ENCODE measurements at places on chromosomes 2 and 18. TPM values are rescaled to one million over a fixed set of nuclear protein-coding genes. Genes with fewer than 3 reads are reported as not detected.

Gene ESPNL
- 0.39 TPM for total RNA-seq

DNA sequence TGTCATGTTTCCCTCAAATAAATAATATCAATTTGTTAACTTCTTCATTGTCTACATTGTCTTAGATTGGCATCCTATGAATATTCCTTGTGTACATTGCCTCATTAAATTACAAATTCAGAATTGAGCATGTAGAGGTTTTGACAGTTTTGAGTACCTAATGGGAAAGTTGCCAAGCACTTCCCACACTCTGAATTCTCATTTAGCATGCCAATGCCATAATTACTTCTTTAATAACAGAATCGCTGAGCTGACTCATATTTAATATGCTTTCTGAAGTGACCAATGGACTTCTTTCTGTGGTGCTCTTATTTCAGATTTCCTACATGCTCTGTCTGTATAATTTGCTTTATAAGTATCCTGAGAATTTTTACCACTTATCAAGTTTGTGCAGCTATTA, 114.4 kb upstream of the NOL4 start:
- no peak for ATAC-seq

DNA sequence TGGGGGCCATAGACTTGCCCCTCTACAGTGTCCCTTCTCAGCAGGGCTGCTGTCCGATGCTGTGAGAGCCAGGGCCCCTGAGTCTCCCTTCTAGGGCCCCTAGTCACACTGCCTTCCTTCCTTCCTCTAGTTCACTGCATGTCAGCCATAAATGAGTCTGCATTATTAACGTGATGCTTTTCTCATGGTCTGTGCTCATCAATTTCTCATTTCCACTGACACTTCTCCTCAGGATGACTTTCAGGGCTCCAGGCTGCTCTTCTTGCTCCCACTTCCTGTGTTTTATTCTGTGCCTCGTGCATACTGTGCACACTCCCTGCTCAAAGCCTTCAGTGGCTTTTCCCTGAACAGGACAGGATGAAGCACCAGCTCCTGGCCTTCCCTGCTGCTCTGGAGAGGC, 146.5 kb downstream of the FAM210A start:
- peak; percentile 28 for ATAC-seq

DNA sequence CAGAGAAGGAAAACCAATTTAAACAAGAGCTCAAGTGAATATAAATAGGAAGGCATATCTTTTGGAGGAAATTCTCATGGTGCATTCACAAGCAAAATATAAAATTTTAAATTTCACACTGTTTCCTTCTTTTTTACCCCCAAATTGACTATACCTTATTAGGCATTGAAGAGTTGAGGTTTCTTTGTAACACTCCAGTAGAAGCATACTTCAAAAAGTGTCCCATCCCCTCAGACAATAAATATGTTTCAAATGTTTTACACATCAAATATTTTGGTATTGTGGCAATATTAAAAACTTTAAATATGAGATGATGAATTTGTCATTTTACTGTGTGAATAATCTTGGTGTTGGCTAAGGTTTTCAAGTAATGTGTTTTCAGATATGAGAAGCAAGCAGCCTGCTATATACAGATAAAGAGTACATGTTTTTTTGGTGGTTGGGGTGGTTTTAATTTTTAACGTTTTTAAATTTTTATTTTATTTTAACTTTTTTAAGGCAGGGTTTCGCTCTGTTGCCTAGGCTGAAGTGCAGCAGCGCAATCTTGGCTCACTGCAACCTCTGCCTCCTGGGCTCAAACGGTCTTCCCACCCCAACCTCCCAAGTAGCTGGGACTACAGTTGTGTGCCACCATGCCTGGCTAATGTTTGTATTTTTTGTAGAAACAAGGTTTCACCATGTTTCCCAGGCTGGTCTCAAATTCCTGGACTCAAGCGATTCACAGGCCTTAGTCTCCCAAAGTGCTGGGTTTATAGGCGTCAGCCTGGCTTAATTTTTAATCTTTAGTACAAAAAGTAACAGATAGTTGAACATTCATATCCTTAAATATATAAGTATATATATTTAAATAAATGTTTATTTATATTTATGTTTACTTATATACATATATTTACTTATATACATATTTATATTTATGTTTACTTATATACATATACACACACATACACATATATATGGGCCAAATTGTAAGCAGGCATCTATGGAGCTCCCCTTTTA, 36.5 kb upstream of the DLX1 start:
- no peak for ATAC-seq

DNA sequence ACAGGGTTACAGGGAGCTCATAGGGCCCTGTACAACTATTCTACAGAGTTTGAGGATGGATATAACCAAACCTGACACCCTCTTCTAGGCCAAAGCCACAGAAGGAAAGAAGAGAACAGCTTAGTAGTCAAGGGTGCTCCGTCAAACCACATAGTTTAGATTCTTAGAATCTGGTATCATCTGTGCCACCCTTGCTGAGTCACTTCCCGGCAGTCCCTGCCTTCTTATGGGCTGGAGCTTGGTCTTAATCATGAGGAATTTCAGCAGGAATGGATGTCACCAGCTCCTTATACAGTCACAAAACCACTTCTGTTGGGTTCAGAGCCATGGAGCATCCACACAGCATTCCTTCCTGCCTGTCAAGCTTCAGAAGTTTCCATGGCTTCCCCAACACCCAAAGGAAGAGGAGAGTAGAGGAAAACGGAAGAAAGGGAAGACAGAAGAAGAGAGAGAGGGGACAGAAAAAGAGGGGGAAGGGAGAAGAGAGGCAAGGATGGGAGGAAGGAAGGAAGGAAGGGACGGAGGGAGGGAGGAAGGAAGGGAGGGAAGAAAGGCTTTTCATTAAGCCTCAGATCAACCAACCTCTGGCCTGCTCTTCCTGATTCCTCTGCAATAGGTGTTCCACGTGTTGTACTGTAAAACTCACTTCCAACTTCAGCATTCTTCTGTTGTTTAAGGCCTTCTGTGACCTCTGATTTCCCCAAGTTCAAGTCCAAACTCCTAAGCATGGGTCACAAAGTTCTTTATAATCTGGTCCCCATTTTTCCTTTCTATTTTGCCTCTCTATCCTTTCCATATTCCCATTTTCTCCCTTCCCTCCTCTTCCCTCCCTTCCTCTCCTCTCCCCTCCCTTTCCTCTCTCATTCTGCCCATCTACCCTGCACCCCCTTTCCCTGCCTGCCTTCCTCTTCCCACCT, 246.1 kb upstream of the TNP1 start:
- ATAC-seq: peak; percentile 90

Gene PKDCC
- not detected for total RNA-seq

GRCh38 chr18:13585379-13586153, 140.8 kb downstream of the FAM210A start:
- no peak for ATAC-seq

- no peak for ATAC-seq
These were observed 168.3 kb downstream of the NR4A2 start for GRCh38 chr2:156164091-156164720.

DNA sequence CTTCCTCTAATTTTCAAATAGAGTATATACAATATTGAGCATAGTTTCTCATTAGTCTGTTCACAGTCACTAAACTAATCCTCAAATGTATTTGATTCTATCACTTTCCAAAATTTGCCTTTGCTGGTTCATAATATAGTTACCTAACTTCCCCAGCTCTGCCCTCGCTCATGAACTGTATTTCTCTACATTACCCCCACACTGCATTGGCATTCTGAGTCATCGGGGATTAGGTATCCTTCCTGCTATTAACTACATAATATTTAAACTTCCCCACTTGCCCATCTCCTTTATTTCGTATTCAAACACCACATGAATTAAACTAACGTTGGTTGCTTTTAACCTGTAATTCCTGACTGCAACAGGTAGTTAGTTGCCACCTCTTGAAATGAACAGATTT, 14.8 kb upstream of the CLASP1 start:
- ATAC-seq: no peak

Gene CNTNAP5
- not detected for total RNA-seq

GRCh38 chr18:4017480-4017879, 437.6 kb downstream of the DLGAP1 start:
- no peak for ATAC-seq

GRCh38 chr2:163812926-163813520, 77.2 kb upstream of the FIGN start:
- ATAC-seq: no peak

DNA sequence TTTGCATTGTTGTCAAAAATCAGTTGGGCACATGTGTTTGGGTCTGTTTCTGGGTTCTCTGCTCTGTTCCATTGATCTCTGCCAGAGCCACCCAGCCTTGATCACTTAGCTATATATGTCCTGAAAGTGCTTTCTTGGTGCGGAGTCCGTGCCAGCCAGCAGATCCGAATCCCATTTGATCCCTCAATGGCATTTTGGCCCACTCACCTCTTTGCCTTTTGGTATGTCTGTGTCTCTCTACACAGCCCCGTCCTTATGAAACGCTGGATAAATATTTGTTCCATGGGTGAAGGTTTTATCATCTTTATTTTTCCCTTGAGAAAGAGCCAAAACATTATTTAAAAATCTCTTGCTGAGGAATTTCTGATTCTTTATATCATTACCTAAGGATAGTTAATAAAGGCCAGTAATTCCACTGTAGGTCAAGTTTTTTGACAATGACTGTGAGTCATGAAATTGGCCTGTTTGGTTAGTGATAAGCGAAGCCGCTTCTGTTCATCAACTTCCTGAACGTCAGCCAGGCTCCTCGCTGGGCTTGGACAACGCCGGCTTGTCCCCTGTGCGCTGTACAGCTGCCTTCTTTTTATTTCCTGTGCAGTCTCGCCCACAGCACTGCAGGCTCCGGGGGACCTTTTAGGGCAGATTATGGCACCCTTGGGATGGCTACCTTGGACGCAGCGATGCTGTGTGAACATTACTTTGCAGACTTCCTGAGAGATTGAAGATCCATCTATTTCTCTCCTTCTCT, 24.9 kb downstream of the MTCL1 start:
- ATAC-seq: no peak

Gene SPIRE1
- 5.0 TPM for total RNA-seq

DNA sequence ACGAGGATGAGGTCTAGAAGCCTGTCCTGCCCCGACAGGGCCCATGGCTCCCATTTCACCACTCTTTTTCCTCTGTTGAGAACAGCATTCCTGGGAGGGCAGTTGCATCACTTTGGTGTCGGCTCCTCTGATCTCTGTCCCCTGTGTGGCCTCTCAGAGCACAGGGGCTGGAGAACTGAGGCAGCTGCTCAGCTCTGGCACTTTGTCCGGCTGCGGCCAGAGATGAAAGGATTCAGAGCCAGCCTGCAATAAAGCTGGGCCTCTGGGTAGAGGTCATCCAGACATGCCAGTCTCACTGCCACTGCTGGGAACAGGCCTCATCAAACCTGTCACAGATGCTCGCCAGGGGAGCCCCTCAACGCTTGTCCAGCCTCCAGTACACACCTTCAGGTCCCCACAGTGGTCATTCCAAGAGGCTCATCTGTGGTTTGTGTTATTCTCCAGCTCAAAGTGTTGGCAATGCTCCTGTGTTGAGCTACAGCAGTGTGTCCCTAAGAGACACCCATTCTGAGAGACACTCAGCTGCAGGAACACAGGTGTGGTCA, 13.1 kb upstream of the ROCK2 start:
- no peak for ATAC-seq

Gene GKN2
- not detected for total RNA-seq

DNA sequence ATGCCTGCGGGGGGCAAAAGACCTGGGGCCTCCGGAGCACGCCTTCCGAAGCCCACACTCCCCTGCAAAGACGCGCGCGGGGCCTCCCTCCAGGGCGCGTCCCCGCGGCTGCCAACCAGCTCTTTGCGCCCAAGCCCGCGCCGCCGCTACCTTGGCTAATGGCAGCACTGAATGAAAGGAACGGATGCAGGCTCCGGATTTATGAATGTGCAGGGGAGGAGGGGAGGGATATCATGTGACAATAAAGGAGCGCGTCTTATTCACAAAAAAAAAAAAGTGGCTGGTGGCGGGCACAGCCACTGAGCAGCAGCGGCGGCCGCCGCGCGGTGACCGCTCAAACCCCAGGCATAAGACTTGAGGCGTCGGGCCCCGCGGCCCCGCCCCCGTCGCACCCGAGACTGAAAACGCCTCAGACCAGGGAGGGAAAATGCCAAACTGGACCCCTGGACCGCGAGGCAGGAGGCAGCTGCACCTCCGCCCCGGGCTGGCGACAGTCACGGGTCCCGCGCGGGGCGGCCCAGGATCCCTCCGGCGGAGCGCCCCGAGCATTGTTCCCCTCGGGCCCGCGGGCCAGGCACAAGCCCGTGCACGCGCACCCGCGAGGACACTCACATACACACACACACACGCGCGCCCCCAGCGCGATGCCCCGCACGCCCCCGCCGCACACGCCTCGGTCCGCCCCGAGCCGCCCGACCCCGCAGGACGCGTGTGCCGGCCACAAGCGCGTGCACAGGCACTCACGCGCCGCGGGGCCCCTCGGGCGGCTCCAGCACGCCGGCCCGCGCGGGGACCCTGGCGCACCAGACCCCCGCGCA, 1.6 kb downstream of the SPRED2 start:
- ATAC-seq: peak; percentile 66

Gene PARD6G
- total RNA-seq: 1.5 TPM

GRCh38 chr18:64260810-64261209, 111.9 kb upstream of the LINC00305 start:
- no peak for ATAC-seq

DNA sequence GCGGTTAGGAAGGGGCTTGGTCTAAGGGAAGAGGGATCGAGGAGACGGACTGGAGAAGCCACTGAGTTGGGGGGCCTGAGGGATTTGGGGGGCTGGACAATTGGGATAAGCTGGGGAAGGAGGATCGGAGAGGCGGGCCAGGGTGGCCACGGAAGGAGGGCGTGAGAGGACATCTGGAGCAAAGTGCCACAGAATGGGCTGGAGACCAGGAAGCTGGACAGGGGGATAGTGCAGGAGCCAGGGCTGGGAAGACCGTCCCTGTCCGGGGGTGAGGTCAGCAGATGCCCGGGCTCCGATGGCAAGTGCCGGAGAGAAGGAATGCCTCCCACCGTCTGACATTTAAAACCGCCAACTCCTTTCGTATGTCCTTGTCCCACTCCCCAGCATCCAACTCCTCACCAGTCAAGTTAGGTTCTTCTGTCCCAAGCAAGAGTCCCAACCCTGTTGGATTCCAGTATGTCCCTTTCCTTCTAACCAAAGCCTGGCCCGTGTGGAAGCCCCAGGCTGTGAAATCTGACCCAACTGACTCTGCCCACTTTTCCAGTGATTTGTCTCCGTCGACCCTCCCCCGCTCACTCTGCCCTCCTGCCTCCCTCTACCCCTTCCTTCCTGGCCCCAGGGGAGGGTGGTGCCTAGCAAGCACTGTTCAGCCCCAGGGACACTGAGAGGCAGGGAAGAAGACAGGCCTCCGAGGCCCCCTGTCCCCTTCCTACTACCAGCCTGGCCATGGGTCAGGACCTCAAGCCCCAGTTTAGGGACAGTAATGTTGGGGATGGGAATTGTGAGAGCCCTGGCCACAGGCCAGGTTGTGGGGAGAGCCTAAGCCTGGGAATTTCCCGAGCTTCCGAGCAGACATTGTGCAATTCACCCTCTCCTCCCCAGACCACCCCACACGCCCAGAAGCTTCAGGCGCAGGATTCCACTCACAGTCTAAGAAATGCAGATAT, 31.5 kb upstream of the TMBIM1 start:
- ATAC-seq: no peak

GRCh38 chr2:147101941-147102790, 742.7 kb upstream of the ACVR2A start:
- ATAC-seq: no peak

- no peak for ATAC-seq
These were observed 108.7 kb downstream of the FEZ2 start for GRCh38 chr2:36489281-36489680.

All from activated T-helper 17 cell treated with anti-CD3 and anti-CD28 coated beads, Interleukin-2, amount 50 U/mL, for 72 hours (primary cell).